Parietal lobe (tissue), 2 donors: ENCODE measurements at places on chromosomes 5 and 9. TPM values are rescaled to one million over a fixed set of nuclear protein-coding genes. Genes with fewer than 3 reads are reported as not detected.

The F2RL2 gene
- total RNA-seq, result 0.31 TPM

The EDIL3 gene
- total RNA-seq, result 56.7 TPM

The FOXD1 gene
- 0.31 TPM for total RNA-seq

The ARHGEF39 gene
- 0.31 TPM for total RNA-seq

The ZNF354C gene
- total RNA-seq, result 52.6 TPM

The PCDHGB2 gene
- total RNA-seq, result 21.9 TPM

The SPINK6 gene
- not detected for total RNA-seq
